Stimulated activated CD8-positive, alpha-beta memory T cell treated with anti-CD3 and anti-CD28 coated beads, Interleukin-2, amount 100 ng/mL, for 1 hour (primary cell): ENCODE measurements at places on chromosomes 5 and 9.

GRCh38 chr5:154059039-154059430, 20.3 kb downstream of the MFAP3 start:
- DNase-seq, result no peak

DNA sequence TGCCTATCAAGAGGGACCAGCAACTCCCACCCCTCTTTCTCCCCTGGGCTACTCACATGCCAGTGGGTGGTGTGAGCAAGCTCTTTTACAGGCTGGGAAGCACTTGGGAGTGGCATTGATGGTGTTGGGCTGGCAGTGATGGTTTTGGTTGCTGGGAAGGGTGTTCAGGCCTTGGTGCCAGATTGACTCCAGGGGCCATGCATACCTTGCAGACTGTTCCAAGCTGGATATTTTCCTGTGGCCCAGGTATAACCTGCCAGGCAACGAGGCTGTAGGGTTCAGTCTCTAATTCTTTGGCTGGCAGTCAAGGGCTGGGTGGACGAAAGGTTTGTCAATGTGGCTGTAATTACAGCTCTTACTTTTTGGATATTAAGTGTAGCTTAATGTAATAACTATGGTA, 177.3 kb downstream of the MACROH2A1 start:
- no peak for DNase-seq

DNA sequence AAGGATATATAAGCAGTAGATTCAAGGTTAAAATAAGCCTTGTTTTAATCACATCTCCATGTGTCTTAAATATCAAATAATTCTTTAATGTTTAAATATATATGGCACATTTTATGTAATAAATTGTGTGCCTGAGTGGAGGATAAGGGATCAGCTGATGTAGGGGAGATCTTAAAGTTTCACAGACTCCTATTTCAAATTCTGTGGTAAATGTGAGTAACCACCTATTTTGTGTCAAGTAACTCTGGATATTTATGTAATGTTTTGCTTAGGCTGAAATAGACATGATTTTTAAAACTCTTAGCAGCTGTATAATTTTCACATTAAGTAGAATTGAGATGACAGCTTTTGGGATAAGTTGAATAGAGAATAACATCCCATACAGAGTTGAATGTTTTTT, 41.3 kb upstream of the ITGA2 start:
- no peak for DNase-seq

DNA sequence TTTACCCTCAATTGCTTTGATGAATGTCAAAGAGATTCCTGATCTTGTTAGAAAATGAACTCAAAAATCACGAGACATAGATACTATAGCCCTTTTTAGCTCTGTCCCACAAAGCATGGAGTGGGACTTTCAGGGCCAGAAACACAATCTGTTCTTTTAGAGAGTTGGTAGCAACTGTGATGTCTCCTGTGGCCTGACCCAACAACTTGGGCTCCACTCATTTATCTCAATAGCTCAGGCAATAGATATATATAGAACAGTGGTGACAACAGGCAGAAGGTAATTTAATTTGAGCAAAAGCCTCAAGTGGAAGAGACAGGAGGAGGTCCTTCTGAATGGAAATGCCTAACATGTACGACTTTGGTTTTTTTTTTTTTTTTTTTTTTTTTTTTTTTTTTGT, 25.2 kb downstream of the TLR4 start:
- no peak for DNase-seq

DNA sequence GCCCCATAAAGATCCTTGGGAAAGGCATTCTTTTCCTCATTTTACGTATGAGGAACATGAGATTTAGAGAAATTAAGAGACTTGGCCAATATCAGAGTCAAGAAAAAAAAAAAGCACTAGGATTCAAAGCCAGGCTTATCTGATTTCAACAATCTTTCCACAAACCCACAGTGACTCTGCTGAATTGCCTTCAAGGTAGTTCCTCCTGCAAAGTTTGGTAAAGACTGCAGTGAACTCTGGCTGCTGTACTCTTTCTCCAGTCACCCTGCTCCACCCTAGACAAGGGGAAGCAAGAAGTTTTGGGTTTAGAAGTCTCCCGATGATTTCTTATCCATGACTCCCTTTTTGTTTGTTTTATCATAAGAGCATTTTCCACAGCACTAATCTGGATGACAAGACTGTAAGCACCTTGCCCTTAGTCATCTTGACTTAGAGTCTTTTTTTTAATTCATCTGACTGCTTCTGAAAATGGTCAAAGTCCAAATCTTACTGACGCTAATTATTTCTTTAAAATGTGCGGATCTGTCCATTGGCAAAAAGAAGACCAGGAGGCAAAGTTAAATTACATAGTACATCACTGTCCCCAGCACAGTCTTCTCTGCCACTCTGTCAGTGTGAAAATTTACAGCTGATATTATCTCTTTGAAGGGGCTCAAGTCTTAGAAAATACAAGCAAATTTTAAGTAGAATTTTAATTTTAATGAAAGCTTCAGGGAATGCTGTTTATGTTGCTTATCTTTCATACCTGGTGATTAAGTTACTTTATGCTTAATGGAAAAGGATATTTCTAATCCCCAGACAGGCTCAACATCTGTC, 180.1 kb downstream of the TTLL11 start:
- DNase-seq, result no peak
